ENCODE measurements at places on chromosomes 13 and 19.

GRCh38 chr13:50208826-50209335, 193.6 kb downstream of the KCNRG start:
- H3K27ac ChIP-seq, result peak overlapping the region; percentile 72
- DNase-seq, result peak; percentile 30

DNA sequence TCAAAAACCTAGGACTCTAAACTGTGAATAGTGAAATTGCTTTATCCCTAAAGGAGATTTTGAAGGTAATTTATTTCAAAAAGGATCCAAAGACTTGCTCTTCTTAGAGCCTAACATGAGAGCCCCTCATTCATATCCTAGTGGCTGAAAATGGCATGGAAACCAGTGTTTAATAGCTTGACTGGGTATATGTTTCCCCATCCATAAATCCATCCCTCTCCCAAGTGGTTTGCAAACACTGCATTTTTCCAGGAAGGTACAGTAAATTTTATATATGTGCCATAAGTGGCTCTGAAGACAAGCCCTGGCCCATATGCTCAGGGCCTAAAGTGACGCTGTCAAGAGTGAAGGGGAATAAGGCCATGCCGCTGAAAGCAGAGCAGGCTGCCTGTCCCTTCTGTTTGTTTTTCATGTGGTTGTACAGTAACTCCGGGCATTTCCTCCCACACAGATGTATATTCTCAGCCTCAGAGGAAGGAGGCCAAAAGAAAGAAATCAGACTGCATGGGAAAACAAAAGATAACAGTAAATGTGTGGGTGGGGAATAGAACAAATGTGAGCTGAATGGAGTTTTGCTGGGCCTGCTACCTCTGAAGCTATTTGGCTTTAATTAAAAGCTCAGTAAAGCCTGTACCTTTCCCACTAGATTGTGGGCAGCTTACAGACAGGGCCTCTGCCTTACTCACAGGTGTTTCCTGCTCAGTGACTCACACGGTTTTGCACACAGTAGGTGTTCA, 181.9 kb downstream of the PCDH9 start:
- no peak for DNase-seq
- no peak overlapping the region for H3K27ac ChIP-seq
- H3K27me3 ChIP-seq, result no peaks in the 10 kb centered on the region

DNA sequence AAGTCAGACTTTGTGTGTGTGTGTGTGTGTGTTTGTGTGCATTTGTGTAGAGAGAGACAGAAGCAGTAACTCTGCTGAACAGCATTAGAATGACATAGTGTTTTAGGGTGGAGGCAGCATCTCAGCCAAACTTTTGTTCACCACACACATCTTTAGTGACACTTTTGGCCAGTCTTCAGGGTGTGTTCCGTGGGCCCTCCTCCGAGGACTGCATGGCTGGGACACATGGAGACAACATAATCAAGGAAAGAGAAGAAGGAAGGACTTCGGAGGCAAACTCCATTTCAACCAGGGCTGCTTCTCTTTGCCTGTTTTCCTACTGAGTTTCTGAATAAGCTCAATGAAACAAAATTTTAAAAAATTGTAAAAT, 205.1 kb downstream of the LHFPL6 start:
- H3K4me3 ChIP-seq, result no peak overlapping the region
- DNase-seq, result no peak
- no peak overlapping the region for H3K27ac ChIP-seq
- no peaks in the 10 kb centered on the region for H3K27me3 ChIP-seq
- H3K36me3 ChIP-seq, result no peaks in the 10 kb centered on the region

DNA sequence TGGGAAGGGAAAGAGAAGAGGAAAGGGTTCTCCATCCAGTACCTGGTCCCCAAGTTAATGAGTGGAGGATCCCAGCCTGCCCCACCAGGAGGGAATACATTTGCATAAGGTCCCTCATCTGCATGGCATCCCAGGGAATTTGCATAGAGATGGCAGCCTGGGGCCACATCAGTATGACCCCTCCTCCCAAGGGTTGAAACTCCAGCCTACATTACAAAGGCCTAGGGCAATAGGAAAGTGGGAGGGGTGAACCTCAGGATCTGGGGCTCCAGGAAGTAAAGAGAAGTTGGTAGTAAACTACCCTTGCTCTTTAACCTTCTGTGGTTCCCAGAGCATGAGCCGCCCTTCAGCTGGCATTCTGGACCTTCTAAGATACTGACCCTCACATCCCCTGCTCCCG, 6.8 kb upstream of the NECTIN2 start:
- no peaks in the 10 kb centered on the region for H3K27me3 ChIP-seq
- H3K4me1 ChIP-seq, result no peaks in the 10 kb centered on the region
- H3K36me3 ChIP-seq, result no peaks in the 10 kb centered on the region
- H3K4me3 ChIP-seq, result no peak overlapping the region
- H3K27ac ChIP-seq, result no peak overlapping the region
- no peak for DNase-seq

All from PC-3 (cell line).